ENCODE measurements at places on chromosomes 5 and 9. TPM values are rescaled to one million over a fixed set of nuclear protein-coding genes. Genes with fewer than 3 reads are reported as not detected.

DNA sequence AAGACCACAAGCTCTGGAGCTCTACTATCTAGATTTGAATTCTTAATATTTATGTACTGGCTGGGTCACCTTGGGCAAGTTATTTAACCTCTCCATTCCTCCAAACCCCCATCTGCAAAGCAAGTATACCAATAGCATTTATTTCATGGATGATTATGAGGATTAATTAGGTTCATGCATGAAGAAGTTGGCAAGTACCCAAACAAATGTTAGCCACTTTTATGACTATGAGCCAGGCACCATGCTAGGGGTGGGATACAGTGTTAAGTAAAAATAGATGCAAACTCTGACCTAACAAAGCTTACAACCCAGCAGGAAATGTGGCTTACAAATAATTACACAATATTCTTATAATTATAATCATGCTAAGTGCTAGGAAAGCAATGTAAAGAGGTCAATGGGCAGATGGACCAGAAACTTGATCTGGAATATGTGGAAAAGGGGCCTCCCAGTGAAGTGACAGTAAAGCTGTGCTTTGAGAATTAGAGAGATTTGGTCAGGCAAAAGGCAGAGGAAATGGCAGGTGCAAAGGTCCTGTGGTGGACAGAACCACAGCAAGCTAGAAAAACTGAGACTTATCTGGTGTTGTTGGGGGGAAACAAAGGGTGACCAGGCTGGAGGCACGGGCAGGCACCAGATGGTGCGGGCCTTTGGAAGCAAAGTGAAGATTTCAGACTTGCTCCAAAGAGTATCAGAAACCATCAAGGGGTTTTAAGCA, 525.2 kb upstream of the TRPC7 start:
- no peak for DNase-seq
- no peaks in the 10 kb centered on the region for H3K27me3 ChIP-seq
- no peak overlapping the region for H3K4me3 ChIP-seq
- H3K36me3 ChIP-seq = no peaks in the 10 kb centered on the region

Gene BASP1
- polyA plus RNA-seq = 5.1 TPM

GRCh38 chr9:89020754-89021153, 29.5 kb downstream of the S1PR3 start:
- no peaks in the 10 kb centered on the region for H3K27me3 ChIP-seq
- no peak overlapping the region for H3K27ac ChIP-seq
- no peaks in the 10 kb centered on the region for H3K36me3 ChIP-seq
- no peaks in the 10 kb centered on the region for H3K4me1 ChIP-seq
- no peak overlapping the region for H3K4me3 ChIP-seq

Gene MOB3B
- polyA plus RNA-seq = 5.9 TPM

Gene FYB1
- 2.3 TPM for polyA plus RNA-seq

DNA sequence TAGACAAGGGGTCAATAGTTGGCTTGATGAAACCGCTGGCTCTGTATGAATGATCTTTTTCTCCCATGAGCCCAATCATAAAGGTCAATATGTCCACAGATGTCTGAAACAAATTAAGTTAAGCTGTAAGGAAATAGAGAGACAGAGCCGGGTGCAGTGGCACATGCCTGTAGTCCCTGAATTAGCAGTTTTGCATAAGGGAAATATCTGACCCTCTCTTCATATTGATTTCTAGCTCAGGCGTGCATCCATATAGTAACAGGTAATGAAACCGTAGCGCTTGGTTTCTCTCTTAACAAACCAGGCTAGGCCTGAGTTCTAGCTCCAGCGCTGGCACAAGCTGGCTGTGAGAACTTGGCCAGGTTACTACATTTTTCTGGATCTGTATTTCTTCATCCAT, 118.1 kb upstream of the ERCC6L2 start:
- H3K36me3 ChIP-seq = no peaks in the 10 kb centered on the region
- no peaks in the 10 kb centered on the region for H3K27me3 ChIP-seq
- no peak for DNase-seq

DNA sequence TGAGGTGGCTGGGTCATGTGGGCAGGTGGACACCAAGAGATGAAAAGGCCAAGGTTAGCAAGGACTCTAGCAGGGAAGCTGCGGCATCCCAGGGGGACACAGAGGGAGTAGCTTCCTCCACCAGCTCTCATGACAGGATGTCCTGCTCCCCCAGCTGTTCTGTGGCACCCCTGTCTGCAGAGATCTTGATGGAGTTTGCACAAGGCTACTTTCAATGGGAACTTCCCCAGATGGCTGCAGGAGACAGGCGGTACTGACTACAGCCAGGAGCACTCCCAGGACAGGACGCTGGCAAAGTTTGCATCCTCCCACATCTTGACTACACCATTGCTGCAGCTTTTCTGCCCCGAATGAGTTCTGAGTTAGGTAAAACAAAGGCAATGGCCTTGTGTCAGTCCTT, 312.8 kb downstream of the TLE4 start:
- H3K27ac ChIP-seq = no peak overlapping the region
- no peak for DNase-seq
- H3K4me3 ChIP-seq = no peak overlapping the region
- no peaks in the 10 kb centered on the region for H3K4me1 ChIP-seq

Gene SMIM33
- polyA plus RNA-seq = not detected

GRCh38 chr9:126217250-126217653, 109.4 kb upstream of the MVB12B start:
- H3K36me3 ChIP-seq = no peaks in the 10 kb centered on the region
- DNase-seq = no peak
- H3K4me3 ChIP-seq = no peak overlapping the region
- no peaks in the 10 kb centered on the region for H3K4me1 ChIP-seq

Gene TAF11L10
- not detected for polyA plus RNA-seq

GRCh38 chr9:85892401-85892800, 48.5 kb upstream of the NAA35 start:
- DNase-seq = no peak
- H3K4me3 ChIP-seq = no peak overlapping the region

- no peaks in the 10 kb centered on the region for H3K27me3 ChIP-seq
- no peak overlapping the region for H3K4me3 ChIP-seq
- DNase-seq = no peak
- H3K36me3 ChIP-seq = no peaks in the 10 kb centered on the region
- peaks cover 71% of the 10 kb centered on the region for H3K4me1 ChIP-seq
These were observed 25.9 kb downstream of the RUSC2 start for GRCh38 chr9:35515766-35516165.

DNA sequence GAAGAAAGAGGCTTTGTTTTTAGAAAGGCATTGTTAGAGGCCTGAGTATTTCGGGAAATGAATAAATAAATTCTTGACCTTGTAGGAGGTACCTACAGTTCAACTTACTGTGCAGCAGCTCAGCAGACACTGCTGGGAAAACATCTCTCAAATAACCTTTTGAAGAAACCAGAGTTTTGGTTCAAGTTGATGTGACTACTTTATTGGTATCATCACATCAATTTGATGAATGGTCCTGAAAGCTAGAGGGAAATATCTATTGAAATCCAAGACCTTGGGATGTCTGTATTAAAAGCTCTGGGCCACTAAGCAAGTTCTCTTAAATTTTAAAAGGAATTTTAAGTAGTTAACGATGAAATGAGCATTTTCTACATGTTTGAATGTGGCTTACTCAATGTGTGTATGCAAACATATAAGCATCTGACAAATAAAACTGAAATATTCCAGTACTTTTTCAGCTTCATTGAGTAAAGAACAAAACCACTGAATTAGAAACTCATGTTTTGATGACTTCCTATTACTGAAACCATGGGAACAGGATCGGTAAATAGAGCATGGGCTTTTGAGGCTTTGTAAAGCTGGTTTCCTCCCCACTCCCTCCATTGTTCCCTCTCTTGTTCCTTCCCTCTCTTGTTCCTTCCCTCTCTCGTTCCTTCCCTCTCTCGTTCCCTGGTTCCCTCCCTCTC, 36.7 kb downstream of the SLC27A6 start:
- H3K27ac ChIP-seq = no peak overlapping the region
- peak; percentile 77 for DNase-seq
- no peaks in the 10 kb centered on the region for H3K4me1 ChIP-seq

Gene GABRP
- 3.4 TPM for polyA plus RNA-seq

- H3K4me1 ChIP-seq = no peaks in the 10 kb centered on the region
- H3K36me3 ChIP-seq = no peaks in the 10 kb centered on the region
- no peaks in the 10 kb centered on the region for H3K27me3 ChIP-seq
- no peak overlapping the region for H3K4me3 ChIP-seq
- no peak overlapping the region for H3K27ac ChIP-seq
These were observed 18.3 kb upstream of the MLLT3 start for GRCh38 chr9:20640331-20641187.

- DNase-seq = no peak
- peaks cover 15% of the 10 kb centered on the region for H3K27me3 ChIP-seq
- H3K4me1 ChIP-seq = no peaks in the 10 kb centered on the region
- H3K27ac ChIP-seq = no peak overlapping the region
These were observed 19.5 kb upstream of the ARAP3 start for GRCh38 chr5:141701360-141702119.

GRCh38 chr5:173123416-173123815, 20.9 kb upstream of the BNIP1 start:
- no peak overlapping the region for H3K27ac ChIP-seq
- DNase-seq = no peak
- no peaks in the 10 kb centered on the region for H3K4me1 ChIP-seq

DNA sequence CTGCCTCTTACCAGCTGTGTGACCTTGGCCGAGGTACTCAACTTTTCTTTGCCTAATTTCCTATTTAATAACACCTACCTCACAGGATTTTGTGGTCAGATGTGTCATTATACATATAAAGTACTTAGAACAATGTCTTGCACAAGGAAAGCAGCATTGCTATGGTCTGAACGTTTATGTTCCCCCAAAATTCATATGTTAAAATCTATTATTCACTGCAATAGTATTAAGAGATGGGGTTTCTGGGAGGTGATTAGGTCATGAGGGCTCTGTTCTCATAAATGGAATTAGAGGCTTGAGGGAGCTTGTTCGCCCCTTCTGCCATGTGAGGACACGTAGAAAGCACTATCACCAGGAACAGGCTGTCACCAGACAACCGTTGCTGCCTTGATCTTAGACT, 10.9 kb upstream of the RNF145 start:
- no peak overlapping the region for H3K4me3 ChIP-seq
- H3K4me1 ChIP-seq = peaks cover 4% of the 10 kb centered on the region
- no peaks in the 10 kb centered on the region for H3K36me3 ChIP-seq
- H3K27me3 ChIP-seq = no peaks in the 10 kb centered on the region
- no peak for DNase-seq
- no peak overlapping the region for H3K27ac ChIP-seq

Gene PSD2
- 0.09 TPM for polyA plus RNA-seq

GRCh38 chr9:137828527-137829259, 48.9 kb upstream of the CACNA1B start:
- peaks cover 25% of the 10 kb centered on the region for H3K36me3 ChIP-seq
- no peak overlapping the region for H3K27ac ChIP-seq
- H3K4me3 ChIP-seq = no peak overlapping the region
- no peaks in the 10 kb centered on the region for H3K27me3 ChIP-seq
- H3K4me1 ChIP-seq = no peaks in the 10 kb centered on the region
- DNase-seq = peak; percentile 79

DNA sequence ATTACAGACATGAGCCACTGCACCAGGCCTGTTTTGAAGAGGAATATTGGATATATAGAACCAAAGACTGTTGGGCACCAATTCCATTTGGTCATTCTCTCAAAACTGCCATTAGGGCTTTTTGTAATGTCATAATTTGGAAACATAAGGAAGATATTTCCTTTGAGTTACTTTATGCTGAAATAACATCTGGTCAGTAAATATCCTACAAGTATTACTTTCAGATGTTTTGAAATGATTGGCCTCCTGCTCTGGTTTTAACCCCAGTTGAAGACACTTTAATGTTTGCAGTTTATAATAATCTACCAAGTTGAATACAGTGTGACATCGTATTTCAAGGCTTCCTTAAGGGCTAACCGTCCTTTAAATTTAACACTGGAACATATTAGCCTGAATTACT, 33.6 kb downstream of the LRRTM2 start:
- no peak overlapping the region for H3K4me3 ChIP-seq
- DNase-seq = no peak
- no peak overlapping the region for H3K27ac ChIP-seq
- H3K27me3 ChIP-seq = no peaks in the 10 kb centered on the region
- no peaks in the 10 kb centered on the region for H3K4me1 ChIP-seq
- H3K36me3 ChIP-seq = no peaks in the 10 kb centered on the region

DNA sequence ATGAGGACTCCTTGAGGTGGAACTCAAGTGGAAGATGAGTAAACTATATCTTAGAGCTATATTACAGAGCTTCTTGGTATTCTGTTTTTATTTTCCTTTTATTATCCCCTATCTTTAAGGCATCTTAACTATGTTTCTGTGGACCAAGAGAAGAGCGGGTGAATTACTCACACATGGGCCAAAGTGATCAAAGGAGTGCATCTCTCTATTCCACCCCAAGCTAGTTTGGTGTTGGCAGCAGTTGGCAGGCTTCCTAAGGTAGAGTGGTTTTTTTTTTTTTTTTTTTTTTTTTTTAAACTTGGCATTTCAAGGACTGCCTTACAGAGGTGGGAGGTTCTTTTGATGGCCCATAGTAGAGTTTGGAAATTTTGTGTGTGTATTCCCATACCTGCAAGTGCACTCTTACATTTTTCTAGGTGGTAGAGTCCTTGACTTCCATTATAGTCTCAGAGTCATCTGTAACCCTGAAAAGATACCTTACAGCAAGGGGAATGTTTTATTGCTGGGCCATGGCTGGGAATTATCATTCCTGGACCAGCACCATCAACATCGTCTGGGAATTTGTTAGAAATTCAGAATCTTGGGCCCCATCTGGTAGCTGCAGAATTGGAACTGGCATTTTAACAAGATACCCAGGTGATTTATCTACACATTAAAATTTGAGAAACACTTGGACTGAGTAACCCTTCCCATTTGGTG, 51.0 kb downstream of the ARHGAP26 start:
- H3K27me3 ChIP-seq = no peaks in the 10 kb centered on the region
- no peak for DNase-seq
- no peak overlapping the region for H3K27ac ChIP-seq
- peaks cover 19% of the 10 kb centered on the region for H3K4me1 ChIP-seq
- H3K36me3 ChIP-seq = no peaks in the 10 kb centered on the region

DNA sequence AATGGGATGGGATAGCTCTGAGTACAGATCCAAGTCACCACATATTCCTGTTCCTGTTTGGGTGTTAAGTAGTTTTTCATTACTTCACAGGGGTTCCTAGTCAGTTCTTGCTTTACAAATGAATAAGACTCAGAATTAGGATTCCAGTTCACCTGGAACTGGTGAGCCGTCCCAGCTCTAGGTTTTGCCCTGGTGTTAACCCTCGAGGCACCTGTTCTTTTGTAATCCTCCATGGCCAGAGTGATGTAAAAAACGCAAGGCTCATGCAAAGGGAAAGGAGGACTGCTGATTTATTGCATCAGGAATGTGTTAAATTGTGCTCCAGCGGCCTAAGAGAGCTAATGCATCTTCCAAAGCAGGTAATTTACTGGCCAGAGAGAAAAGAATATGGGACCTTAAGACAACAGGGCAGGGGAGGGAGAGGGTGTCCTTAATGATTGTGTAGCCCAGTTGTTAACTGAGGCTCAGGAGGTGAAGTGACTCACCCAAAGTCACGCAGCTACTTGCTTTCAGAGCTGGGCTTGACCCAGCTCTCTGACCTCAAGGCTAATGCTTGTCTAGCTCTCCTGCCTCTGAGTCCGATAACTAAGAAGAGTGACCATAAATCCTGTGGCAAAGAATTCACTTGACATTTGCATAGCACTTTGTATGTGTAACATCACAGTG, 70.5 kb downstream of the DMRT2 start:
- H3K36me3 ChIP-seq = no peaks in the 10 kb centered on the region
- no peak overlapping the region for H3K4me3 ChIP-seq
- no peaks in the 10 kb centered on the region for H3K27me3 ChIP-seq
- H3K4me1 ChIP-seq = no peaks in the 10 kb centered on the region
- no peak for DNase-seq

Gene SEMA6A
- 4.0 TPM for polyA plus RNA-seq

Gene COL27A1
- polyA plus RNA-seq = 13.6 TPM
